A549 treated with CORT108297 at 1 μM for 4 hours (cell line): ENCODE measurements at places on chromosomes 2 and 18. TPM values are rescaled to one million over a fixed set of nuclear protein-coding genes. Genes with fewer than 3 reads are reported as not detected.

Gene SERPINB10
- not detected in 5 replicates for total RNA-seq

Gene SLC16A14
- total RNA-seq, result 0.58 to 1.3 TPM (median 1.2 TPM) in 5 replicates

Gene CLEC4F
- total RNA-seq, result not detected in 5 replicates

Gene C1QL2
- total RNA-seq, result 0.06 to 0.20 TPM (median 0.07 TPM) in 5 replicates

Gene FSHR
- total RNA-seq, result not detected in 5 replicates

Gene AQP12B
- not detected in 5 replicates for total RNA-seq

Gene ANKAR
- total RNA-seq, result 0.68 to 2.3 TPM (median 1.7 TPM) in 5 replicates
